Glomerular endothelial cell (primary cell): ENCODE measurements at places on chromosomes 3 and 15. TPM values are rescaled to one million over a fixed set of nuclear protein-coding genes. Genes with fewer than 3 reads are reported as not detected.

The TTC21A gene
- 1.6 and 6.5 TPM in 2 replicates for total RNA-seq

The TMEM212 gene
- total RNA-seq, result not detected in 2 replicates

The LMAN1L gene
- total RNA-seq, result 0.64 TPM in 1 of 2 replicates, not detected in the other

The ANKUB1 gene
- not detected in 2 replicates for total RNA-seq

The EPHA3 gene
- total RNA-seq, result 0.34 and 1.1 TPM in 2 replicates

The DNAH1 gene
- total RNA-seq, result 3.2 and 9.9 TPM in 2 replicates

The STARD9 gene
- 8.7 and 18.2 TPM in 2 replicates for total RNA-seq

The CIAO2A gene
- 45.4 and 65.0 TPM in 2 replicates for total RNA-seq

The GAP43 gene
- total RNA-seq, result 0.18 TPM in 1 of 2 replicates, not detected in the other

The HRH1 gene
- total RNA-seq, result 13.3 and 23.5 TPM in 2 replicates

The CRABP1 gene
- not detected in 2 replicates for total RNA-seq

The TM6SF1 gene
- 23.0 and 38.0 TPM in 2 replicates for total RNA-seq

The ZBTB38 gene
- 79.4 and 82.7 TPM in 2 replicates for total RNA-seq

The CYP8B1 gene
- total RNA-seq, result not detected in 2 replicates

The PAK6 gene
- total RNA-seq, result not detected in 2 replicates

The OCA2 gene
- not detected in 2 replicates for total RNA-seq

The EPHB3 gene
- total RNA-seq, result 0.06 and 0.19 TPM in 2 replicates

The C3orf49 gene
- total RNA-seq, result not detected in 2 replicates

The GOLGA6B gene
- total RNA-seq, result not detected in 2 replicates

The ACTC1 gene
- not detected in 2 replicates for total RNA-seq

The FEZF2 gene
- total RNA-seq, result not detected in 2 replicates

The PCOLCE2 gene
- total RNA-seq, result 0.58 and 1.1 TPM in 2 replicates

The FGF7 gene
- 0.64 TPM in 1 of 2 replicates, not detected in the other for total RNA-seq

The RAD51 gene
- 3.4 and 4.7 TPM in 2 replicates for total RNA-seq

The HACD2 gene
- 13.1 and 19.5 TPM in 2 replicates for total RNA-seq

The JMJD7 gene
- 3.6 and 4.5 TPM in 2 replicates for total RNA-seq

The SLC28A2 gene
- total RNA-seq, result not detected in 2 replicates

The ANKRD34C gene
- not detected in 2 replicates for total RNA-seq

The CNOT10 gene
- 13.6 and 21.4 TPM in 2 replicates for total RNA-seq

The NR1I2 gene
- total RNA-seq, result not detected in 2 replicates

The BHLHE40 gene
- 50.3 and 74.4 TPM in 2 replicates for total RNA-seq

The WDR76 gene
- total RNA-seq, result 1.8 and 6.6 TPM in 2 replicates

The CPB1 gene
- total RNA-seq, result 0.12 TPM in 1 of 2 replicates, not detected in the other

The DUOXA1 gene
- not detected in 2 replicates for total RNA-seq

The XIRP1 gene
- total RNA-seq, result not detected in 2 replicates

The MYO1E gene
- total RNA-seq, result 108 and 137 TPM in 2 replicates

The MESP1 gene
- 0.58 and 1.5 TPM in 2 replicates for total RNA-seq

The ELL3 gene
- 2.1 and 3.6 TPM in 2 replicates for total RNA-seq

The LRRC2 gene
- total RNA-seq, result 0.41 TPM in 1 of 2 replicates, not detected in the other

The GPR15 gene
- not detected in 2 replicates for total RNA-seq

The GHSR gene
- not detected in 2 replicates for total RNA-seq

The DUOXA2 gene
- not detected in 2 replicates for total RNA-seq
